Lower lobe of right lung (tissue), 2 donors: ENCODE measurements at places on chromosomes 7 and 10.

DNA sequence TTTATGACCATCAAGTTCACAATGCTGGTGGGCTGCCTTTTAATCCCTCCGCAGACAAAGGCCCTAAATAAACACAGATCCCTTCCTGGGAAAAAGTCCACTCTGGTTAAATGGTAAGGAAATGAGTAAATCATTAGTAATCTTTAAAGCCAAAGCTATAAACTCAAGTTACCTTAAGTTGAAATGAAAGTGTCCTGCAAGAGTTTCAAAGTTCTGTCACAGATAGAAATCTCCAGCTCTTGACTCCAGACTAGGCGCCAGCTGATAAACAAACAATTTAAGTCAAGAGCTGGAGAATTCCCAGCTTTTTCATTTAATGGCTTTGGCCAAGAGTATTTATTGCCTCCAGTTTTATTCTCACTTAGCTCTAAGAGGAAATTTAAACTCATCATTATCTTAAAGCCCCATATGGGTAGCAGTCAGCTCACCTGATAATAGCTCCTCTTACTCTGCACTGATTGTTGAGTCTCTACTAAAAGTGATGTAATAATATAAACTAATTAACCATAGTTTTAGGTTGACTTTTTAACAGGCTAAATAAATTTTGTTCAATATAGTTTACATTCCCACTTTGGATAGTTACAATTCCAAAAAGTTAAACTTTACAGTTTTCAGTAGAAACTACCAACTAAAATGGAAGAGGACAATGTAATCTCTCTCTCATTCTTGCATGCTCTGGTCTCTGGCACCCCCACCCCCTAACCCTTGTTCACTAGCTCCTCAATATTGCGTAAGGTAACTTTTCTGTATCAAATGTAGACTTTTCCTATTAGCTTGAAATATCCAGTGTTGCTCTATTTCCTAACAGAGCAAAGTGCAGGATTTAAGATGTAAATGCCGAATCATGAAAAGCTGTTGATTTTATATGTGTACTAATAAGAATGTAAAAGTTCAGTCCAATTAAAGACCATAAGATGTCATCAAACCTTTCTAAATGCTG is 56.1 kb downstream of the HIBADH start:
- H3K4me3 ChIP-seq: no peak overlapping the region
- H3K27me3 ChIP-seq: no peaks in the 10 kb centered on the region
- no peak overlapping the region for H3K27ac ChIP-seq
- peaks cover 9% of the 10 kb centered on the region for H3K4me1 ChIP-seq
- H3K36me3 ChIP-seq: no peaks in the 10 kb centered on the region

DNA sequence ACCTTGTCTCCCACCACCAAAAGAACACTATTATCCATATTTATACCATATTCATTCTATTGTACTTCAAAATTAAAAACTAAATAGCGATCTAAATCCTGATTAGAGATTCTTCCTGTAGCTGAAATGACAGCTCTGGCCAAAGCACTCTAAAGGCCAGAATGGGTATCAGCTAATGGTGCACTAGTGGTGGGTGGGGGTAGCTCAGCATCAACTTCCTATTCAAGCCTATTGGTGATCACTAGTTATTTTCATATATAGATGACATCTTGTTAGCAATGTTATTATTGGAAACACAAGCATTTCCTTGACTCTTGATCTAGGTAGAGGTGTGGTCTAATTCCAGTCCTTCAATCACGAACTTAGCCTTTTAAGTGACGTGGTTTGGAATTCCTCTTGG is 43.6 kb downstream of the TET1 start:
- no peaks in the 10 kb centered on the region for H3K27me3 ChIP-seq
- no peak for DNase-seq
- H3K4me1 ChIP-seq: peaks cover 34% of the 10 kb centered on the region
- H3K36me3 ChIP-seq: no peaks in the 10 kb centered on the region

DNA sequence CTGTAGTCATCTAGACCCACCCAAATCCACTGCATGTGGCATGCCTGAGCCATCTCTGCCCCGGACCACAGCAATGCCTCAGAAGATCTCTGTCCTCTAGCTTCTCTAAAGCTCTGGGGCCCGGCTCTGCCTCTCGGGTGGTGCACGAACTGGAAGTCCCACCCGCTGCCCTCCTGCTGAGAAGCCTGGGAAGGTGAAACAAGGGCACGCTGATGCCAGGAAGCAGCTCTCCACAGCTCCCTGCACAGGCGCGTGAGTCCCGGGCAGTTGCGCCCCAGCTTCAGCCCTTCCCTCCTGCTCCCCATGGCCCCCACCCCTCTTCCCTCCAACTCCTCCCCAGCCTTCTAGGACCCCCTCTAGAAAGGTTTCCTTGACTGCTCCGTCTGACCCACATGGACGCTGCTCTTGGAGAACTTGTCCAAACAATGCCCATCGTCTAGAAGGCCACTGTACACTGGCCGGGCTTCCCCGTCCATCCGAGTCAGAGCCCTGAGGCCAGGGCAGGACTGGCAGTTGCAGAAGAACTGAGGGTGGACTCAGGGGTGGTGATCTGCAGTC is 12.8 kb downstream of the KCNH2 start:
- no peak overlapping the region for H3K27ac ChIP-seq
- H3K4me1 ChIP-seq: peaks cover 41% of the 10 kb centered on the region
- no peak for DNase-seq
- H3K36me3 ChIP-seq: no peaks in the 10 kb centered on the region

DNA sequence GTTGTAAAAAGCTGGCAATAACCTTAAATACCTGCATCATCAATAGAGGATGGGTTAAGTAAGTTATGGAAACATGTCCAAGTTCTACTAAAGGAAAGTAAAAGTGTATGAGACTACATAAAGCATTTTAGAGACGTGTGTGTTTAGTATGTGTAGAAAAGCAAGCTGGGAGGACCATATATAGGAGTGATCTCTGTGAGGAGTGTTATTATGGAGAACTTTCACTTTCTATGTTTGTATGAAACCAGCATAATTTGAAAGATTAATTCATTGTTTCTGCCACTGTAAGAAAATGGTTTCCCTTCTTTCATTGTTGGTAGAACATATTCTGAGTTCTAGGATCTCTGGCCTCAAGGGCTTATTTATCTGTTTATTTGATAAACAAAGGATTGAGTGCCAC is 19.2 kb upstream of the PDLIM1 start:
- peaks cover 65% of the 10 kb centered on the region for H3K4me1 ChIP-seq
- no peak for DNase-seq
- H3K4me3 ChIP-seq: no peak overlapping the region
- no peaks in the 10 kb centered on the region for H3K27me3 ChIP-seq

- no peaks in the 10 kb centered on the region for H3K36me3 ChIP-seq
- H3K4me1 ChIP-seq: no peaks in the 10 kb centered on the region
- H3K27ac ChIP-seq: no peak overlapping the region
Observed at GRCh38 chr10:84596585-84596984, 268.2 kb downstream of the CCSER2 start.

- H3K36me3 ChIP-seq: peaks cover 8% of the 10 kb centered on the region
- no peak overlapping the region for H3K27ac ChIP-seq
- no peaks in the 10 kb centered on the region for H3K27me3 ChIP-seq
- no peak for DNase-seq
- no peak overlapping the region for H3K4me3 ChIP-seq
Observed at GRCh38 chr10:127405221-127405620, 143.9 kb upstream of the NPS start.

GRCh38 chr10:46310143-46310514 is 23.3 kb downstream of the ANTXRL start:
- no peak overlapping the region for H3K4me3 ChIP-seq
- H3K27me3 ChIP-seq: no peaks in the 10 kb centered on the region
